ENCODE measurements at places on chromosomes 7 and 10. TPM values are rescaled to one million over a fixed set of nuclear protein-coding genes. Genes with fewer than 3 reads are reported as not detected.

DNA sequence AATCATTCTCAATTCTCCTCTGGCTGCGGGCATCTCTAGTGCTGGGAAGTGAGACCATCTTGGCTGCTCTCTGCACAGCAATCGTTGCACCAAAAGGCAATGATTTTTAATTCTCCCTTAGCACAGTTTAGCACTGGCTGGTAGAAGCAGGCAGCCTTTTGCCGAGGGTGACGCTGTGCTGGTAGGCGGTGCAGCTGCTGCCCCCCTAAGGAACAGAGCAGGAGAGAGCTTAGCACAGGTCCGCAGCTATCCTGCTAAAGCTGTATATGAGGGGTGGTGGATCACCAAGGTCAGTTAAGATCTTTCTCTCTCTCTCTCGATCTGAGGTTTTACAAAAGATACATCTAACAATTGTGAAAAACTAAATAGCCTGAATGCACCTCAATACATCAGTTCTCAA, 390.1 kb downstream of the GATA3 start:
- DNase-seq = no peak

GRCh38 chr10:86365346-86366032, 1.1 kb downstream of the GRID1 start:
- no peak for DNase-seq

- no peak for DNase-seq
Observed at GRCh38 chr7:134741907-134742635, 37.4 kb upstream of the CALD1 start.

HTR7 gene
- total RNA-seq = 32.2 TPM
